Left hindlimb (tissue), 1 donor: ENCODE measurements at places on chromosomes 5 and 9.

DNA sequence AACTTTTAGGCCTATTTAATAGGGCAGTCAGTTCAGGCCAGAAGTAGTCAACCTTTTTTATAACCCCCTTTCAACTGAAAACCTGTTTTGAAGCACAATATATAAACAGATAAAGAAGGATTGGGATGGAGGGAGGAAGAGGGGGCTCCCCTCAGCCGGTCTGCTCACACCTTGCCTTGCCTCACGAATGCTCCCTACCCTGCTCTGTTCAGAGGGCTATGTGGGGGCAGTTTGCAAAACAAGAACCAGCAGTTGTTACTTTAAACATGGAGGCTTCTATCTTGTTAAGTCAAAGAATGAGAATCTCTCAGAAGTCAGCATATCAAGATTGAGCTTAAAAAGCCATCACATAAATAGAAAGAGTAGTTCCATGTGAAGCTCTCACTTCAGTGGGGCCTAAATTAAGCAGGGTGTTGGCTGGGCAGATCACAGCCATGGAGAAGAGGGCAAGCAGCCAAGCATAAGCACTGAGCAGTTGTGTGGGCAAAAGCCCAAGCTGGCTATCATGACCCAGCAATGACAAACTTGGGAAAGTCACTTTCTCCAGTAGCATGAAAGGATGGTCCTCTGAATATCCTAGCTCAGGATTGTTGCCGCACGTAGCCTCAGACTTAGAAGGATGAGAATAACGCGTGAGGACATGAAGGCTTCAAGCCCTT, 70.6 kb downstream of the ALDH1A1 start:
- DNase-seq = no peak

DNA sequence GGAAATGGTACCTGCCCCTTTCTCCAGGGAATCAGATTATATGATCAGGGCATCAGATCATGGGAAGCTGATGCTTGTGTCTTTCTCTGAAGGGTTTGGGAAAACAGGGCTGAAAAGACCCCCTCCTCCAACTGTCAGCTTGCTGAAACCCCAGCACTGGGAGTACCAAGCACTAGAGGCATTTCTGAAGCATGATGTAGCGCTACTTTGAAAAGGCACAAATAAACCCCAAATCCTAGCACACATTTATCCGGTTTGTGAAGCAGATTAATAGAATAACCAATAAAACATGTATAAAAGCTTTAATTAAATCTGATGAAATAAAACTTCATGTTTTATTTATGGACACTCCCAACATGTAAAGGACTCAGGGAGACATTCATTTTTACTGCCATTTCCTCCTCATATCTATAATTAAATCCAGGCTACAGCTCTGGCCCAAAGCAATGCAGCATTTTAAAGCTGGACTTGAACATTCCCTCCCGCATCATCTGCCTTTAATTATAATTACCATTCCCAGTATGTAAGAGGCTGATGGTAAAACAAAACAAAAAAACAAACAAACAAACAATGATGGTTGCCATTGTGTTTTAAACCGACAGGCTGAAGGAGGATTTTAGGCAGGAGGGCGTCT, 298.2 kb upstream of the RFX3 start:
- no peak for DNase-seq

GRCh38 chr5:83331842-83332241, 139.7 kb upstream of the VCAN start:
- no peak for DNase-seq

DNA sequence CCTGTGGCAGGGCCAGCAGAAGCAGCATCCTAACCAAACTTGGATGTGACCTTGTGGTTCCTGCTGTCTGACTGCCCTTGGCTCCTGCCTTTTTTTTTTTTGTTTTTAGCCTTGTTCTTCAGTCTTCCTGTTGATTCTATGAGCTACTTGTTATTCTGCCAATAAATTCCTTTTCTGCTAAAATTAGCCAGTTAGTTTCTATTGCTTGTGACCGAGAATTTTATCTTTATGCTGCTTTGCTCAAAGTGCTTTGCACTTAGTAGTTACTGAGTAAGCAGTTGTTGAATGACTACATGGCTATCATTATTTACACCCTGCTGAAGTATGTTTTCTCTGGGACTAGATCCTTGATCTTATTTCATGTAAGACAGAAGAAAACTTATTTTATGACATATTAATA, 20.8 kb upstream of the ATG10 start:
- DNase-seq = no peak

DNA sequence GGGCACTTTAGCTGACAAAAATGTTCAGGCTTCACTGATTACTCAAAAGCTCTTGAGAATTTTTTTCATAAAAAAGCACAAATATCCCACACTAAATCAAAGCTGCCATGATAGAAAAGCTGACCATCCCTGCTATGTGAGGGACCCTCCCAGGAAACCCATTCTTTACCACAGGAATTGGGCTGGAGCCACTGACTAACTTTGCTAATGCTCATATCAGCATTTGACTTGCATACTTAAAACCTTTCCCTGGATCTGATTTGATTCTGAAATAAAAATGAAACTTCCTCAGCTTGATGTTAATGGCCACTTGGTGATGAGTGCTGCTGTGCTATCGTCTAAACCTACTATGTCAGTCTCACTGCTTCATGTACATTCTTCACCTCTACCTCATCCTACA, 243.6 kb downstream of the PRELID2 start:
- DNase-seq = no peak
